A549 treated with ZK216348 at 1 μM for 4 hours (cell line): ENCODE measurements at places on chromosomes 1 and 21. TPM values are rescaled to one million over a fixed set of nuclear protein-coding genes. Genes with fewer than 3 reads are reported as not detected.

The ROR1 gene
- total RNA-seq, result 7.4 to 11.0 TPM (median 9.0 TPM) in 5 replicates

The OR2T35 gene
- not detected in 5 replicates for total RNA-seq

The NPL gene
- 0.67 to 1.6 TPM (median 0.75 TPM) in 5 replicates for total RNA-seq

The PLPP3 gene
- total RNA-seq, result 27.0 to 33.9 TPM (median 31.6 TPM) in 5 replicates

The ZNF648 gene
- not detected in 5 replicates for total RNA-seq

The OPRD1 gene
- total RNA-seq, result 0.02 to 0.08 TPM (median 0.03 TPM) in 5 replicates

The DISP1 gene
- 1.3 to 2.8 TPM (median 1.8 TPM) in 5 replicates for total RNA-seq

The SPRR5 gene
- not detected in 5 replicates for total RNA-seq

The GBP6 gene
- total RNA-seq, result not detected in 5 replicates

The RHOU gene
- total RNA-seq, result 4.3 to 8.4 TPM (median 7.6 TPM) in 5 replicates

The RNASEL gene
- total RNA-seq, result 1.3 to 2.4 TPM (median 2.2 TPM) in 5 replicates

The TFAP2E gene
- 0.40 to 0.93 TPM (median 0.65 TPM) in 5 replicates for total RNA-seq

The SLC27A3 gene
- 0.95 to 2.6 TPM (median 1.3 TPM) in 5 replicates for total RNA-seq

The AMIGO1 gene
- 1.1 to 1.6 TPM (median 1.1 TPM) in 5 replicates for total RNA-seq

The ERG gene
- not detected in 5 replicates for total RNA-seq

The PRKCZ gene
- 7.0 to 11.7 TPM (median 10.3 TPM) in 5 replicates for total RNA-seq

The SGIP1 gene
- not detected in 5 replicates for total RNA-seq

The ZMYND12 gene
- 0.23 to 1.2 TPM (median 0.33 TPM) in 5 replicates for total RNA-seq

The NID1 gene
- total RNA-seq, result 5.2 to 10.1 TPM (median 7.1 TPM) in 5 replicates

The RPL22 gene
- total RNA-seq, result 386 to 657 TPM (median 438 TPM) in 5 replicates
